ENCODE measurements at places on chromosomes 12 and 14.

GRCh38 chr12:108914121-108914531 is 34.2 kb downstream of the DAO start:
- DNase-seq, result no peak

DNA sequence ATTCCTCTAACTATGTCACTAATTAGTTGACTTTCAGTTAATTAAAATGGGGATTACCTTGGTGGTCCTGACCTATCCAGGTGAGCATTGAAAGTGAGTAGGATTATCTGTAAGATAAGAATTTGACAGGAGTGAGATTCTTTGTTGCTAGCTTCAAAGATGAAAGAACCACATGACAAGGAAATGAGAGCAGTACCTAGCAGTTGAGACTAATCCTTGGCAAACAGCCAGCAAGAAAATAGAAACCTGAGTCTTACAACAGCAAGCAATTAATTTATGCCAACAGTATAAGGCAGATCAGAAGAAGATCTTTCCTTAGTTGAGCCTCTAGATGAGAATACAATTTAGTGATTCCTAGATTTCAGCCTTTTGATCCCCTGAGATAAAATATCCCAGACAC is 1058.4 kb downstream of the LRFN5 start:
- DNase-seq, result peak; percentile 20

- DNase-seq, result no peak
Observed at GRCh38 chr12:124556896-124557501, 10.4 kb downstream of the NCOR2 start.

DNA sequence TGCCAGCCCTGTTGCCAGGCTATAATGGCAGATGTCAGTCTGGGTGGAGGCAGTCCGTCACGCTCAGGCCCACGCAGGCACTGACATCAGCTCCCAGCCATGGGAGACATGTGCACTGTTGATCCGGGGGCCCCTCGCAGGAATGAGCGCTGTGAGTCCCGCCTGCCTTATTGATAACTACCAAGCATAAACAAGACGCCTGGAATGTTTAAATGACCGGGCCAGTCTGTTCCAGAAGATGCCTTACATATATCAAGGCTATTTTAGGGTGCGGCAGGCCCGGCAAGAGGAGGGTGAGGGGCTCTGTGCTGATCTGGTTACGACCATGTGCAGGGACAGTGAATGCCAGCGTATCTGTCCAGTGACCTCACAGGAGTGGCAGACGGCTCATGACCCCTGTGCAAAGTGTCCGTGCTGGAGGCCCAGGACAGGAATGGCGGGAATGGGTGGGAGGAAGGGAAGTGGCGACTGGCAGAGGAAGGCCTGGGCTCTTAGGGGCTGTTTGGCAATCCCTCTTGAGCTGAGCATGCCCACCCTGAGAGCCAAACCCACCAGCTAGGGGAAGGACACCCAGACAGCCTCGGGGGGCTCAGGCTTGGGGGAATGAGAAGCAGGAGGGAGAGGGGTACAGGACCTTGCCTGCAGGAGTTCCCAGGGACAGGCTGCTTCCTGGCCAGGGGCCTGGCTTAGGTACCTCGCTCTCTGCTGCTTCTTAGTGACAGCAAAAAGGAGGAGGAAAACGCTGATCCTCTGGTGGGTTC is 49.3 kb downstream of the DLK1 start:
- DNase-seq, result no peak

DNA sequence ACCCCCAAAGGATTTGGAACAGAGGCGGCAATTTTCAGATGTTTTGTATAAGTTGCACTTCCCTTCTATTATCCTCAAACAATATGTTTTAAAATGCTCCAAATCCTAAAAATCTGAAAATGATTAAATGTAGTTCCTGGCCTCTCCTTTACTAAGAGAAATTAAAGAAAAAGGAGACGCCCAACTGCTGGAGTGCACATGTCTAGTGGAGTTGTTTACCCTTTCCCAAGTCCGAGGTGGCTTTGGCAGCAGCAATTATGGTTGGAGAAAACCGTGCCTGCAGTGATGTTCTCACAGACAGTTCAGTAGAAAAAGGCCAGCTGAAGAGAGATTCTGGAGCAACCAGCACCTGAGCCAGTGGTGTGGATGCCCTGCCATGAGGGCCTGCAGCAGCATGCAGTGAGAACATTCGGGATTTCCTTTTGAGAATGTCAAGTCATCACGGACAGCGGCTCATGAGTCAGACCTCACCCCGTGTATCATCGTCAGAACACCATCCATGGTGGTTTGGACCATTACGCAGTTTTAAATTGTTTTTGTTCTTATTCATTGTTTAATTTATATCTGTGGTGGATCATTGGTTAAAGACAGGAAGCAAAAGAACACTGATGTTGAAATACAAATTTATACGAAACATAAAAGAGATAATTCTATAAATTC is 179.0 kb upstream of the KRR1 start:
- peak; percentile 99 for DNase-seq

DNA sequence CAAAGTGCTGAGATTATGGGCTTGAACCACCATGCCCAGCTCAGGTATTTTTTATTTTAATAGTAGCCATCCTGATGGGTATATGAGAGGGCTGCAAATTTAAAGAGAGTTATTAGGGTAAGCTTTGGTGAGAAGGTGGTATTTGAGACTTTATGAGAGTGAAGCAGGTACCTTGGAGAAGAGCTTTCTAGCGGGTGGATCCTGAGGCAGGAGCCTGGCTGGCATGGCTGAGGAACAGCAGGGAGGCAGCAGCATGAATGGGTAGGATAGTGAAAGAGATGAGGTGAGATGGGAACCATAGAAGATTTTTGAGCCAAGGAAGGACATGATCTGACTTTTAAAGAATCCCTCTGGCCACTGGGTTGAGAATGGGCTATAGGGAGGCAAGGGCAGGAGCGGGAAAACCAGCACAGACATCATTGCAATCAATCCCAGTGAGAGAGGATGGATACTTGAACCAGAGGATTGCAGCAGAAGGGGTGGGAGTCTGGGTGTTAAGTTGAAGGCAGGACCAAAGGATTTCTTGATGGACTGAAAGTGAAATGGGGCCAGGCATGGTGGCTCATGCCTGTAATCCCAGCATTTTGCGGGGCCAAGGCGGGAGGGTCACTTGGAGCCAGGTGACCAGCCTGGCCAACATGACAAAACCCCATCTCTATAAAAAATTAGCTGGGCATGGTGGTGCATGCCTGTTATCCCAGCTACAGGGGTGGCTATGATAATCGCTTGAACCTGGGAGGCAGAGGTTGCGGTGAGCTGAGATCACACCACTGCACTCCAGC is 5.7 kb downstream of the SVOP start:
- DNase-seq, result no peak

Data from epithelial cell of esophagus (primary cell).